ENCODE measurements at places on chromosomes 5 and 9.

- DNase-seq, result no peak
Observed at GRCh38 chr9:70962761-70963440, 158.5 kb downstream of the TRPM3 start.

DNA sequence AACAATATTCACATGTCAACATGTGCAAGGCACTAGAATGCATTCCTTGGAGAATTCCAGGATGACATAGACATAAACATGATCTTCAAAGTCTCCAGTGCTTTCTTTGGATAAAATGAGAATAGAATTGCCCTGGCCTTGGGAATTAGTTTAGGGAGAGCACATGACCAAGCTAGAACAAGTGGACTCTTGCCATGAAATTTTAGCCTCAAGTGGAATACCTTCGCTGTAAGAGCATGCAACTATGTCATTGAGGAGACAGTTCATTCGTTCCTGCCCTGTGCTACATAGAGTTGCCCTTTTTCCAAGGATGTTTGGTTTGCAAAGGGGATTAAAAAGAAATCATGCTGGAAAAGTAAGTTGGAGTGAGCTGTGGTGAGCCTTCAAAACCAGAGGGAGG is 42.7 kb downstream of the ZFAND5 start:
- no peak for DNase-seq

DNA sequence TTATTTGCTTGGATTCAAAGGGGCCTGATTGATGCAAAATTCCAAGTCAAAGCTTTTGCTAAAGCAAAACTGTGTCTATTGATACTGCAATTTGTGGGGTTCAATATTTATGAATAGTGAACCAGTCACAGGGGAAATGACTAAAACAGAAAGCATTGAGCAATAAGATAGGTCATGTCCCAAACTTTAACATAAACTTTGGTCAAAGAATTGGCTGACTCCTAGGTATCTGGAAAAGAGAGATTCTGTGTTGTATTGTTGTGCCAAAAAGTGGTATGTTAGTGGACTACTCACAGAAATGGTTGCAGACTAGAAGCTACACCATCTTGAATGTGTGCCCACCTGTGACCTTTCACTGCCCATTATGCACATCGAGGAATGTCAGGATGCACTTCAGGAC is 585.5 kb upstream of the RGMB start:
- DNase-seq, result no peak

- no peak for DNase-seq
Observed at GRCh38 chr9:73143711-73144328, 7.8 kb upstream of the ANXA1 start.

DNA sequence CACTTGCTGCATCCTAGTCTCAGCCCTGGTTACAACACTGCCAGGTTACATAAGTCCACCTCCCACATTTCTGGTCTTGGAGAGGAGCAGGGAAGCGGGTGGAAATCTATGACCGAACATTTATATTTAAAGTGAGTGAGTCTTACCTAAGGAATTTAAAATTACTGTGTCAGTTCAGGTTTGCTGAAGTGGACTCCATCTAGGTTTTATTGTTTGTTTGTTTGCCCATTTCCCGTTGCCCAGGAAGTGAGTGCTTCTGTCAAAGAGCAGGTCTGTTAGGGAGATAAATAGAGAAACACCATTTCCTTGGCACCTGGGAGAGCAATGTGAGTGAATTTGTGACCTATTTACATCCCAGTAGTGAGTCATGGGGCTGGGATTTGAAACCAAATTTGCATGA is 179.5 kb downstream of the KIF4B start:
- no peak for DNase-seq

- DNase-seq, result no peak
Observed at GRCh38 chr5:66894480-66895240, 298.5 kb downstream of the MAST4 start.

- DNase-seq, result no peak
Observed at GRCh38 chr5:152994033-152994680, 496.3 kb upstream of the GRIA1 start.

GRCh38 chr5:126007841-126008240 is 415.4 kb upstream of the GRAMD2B start:
- DNase-seq, result no peak

DNA sequence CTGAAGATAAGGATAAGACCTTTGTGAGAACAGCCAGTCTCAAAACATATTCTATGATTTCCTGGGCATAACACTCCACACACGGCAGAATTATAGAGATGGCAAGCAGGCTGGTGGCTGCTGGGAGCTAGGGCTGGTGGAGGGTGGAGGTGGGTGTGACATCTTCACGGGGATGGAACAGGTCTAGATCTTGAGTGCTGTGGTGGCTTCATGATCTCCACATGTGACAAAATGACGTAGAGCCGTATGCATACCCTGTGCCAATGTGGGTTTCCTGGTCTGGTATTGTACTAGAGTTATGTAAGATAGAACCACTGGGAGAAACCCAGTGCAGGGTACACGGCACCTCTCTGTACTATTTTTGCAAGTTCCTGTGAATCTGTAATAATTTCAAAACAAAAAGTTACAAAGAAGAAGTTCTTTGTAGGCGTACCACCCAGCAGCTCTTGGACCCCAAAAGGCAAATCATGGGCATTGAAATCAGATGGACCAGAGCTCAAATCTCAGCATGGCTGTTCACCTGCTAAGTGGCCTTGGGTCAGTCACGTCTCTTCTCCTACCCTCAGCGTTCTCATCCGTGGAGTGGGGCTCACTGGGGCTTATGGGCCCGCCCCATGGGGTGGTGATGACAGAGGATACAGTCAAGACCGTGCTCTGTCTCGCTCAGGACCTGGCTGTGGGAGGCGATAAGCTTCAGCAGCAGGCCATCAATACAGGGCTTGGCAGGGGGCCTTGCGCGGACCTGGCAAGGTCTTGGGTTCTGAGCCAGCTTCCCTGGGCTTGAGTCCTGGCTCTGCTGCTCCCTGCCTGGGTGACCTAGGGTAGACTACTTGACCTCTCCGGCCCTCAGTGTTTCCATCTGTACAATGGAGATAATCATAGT is 74.7 kb upstream of the UNC5A start:
- no peak for DNase-seq

- no peak for DNase-seq
Observed at GRCh38 chr9:14071484-14071883, 242.5 kb downstream of the NFIB start.

DNA sequence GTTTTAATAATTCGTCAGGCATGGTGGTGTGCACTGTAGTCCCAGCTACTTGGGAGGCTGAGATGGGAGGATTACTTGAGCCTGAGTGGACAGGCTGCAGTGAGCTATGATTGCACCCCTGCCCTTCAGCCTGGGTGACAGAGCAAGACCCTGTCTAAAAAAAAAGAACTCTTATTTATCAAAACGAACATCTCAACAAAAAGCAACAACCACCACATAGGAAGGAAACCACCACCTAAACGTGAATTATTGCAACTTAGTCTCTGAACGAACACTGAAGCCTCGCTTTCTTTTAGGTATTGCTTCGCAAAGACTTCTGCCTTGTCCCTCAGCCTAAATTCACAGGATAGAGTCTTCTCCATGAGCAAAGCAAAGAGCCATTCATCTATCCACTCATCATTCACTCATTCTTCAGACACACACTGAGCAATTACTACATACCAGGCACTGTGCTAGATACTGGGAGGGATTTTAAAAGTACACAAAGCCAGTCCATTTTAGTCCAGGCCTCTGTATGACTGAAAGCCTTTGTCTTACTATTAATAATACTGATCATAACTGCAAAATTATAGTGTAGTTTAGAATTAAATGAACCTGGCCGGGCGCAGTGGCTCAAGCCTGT is 57.4 kb downstream of the THBS4 start:
- DNase-seq, result no peak

DNA sequence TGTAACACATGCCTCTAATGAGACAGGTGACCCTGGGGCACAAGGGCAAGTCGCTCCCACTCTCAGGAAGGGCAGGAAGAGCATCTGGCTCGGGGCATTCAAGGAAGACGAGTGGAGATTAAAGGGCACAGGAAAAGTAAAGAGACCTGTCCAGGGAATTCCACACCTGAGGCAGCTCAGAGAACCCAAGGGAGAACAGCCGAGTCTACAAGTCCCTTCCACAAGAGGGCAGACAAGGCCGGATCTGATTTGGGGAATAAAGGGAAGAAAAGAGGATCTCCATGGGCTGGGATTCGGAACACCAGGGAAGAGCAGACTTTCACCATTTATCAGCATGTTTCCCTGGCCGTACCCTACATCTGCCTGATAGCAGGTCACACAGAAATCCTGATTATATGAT is 28.1 kb downstream of the GPX3 start:
- no peak for DNase-seq

- DNase-seq, result no peak
Observed at GRCh38 chr9:19286634-19287188, 56.2 kb downstream of the DENND4C start.

- peak; percentile 62 for DNase-seq
Observed at GRCh38 chr9:133347515-133347984, 381 bp downstream of the MED22 start.

- DNase-seq, result no peak
Observed at GRCh38 chr5:168784454-168784853, 205.3 kb upstream of the PANK3 start.

- DNase-seq, result peak; percentile 15
Observed at GRCh38 chr9:124940521-124940893, 376 bp downstream of the GOLGA1 start.

GRCh38 chr5:39648848-39649227 is 224.1 kb upstream of the DAB2 start:
- no peak for DNase-seq

Data from CD4-positive, alpha-beta T cell treated with Interferon gamma for 1 hour (primary cell).